HCT116 (cell line): ENCODE measurements at places on chromosomes 16 and 17.

DNA sequence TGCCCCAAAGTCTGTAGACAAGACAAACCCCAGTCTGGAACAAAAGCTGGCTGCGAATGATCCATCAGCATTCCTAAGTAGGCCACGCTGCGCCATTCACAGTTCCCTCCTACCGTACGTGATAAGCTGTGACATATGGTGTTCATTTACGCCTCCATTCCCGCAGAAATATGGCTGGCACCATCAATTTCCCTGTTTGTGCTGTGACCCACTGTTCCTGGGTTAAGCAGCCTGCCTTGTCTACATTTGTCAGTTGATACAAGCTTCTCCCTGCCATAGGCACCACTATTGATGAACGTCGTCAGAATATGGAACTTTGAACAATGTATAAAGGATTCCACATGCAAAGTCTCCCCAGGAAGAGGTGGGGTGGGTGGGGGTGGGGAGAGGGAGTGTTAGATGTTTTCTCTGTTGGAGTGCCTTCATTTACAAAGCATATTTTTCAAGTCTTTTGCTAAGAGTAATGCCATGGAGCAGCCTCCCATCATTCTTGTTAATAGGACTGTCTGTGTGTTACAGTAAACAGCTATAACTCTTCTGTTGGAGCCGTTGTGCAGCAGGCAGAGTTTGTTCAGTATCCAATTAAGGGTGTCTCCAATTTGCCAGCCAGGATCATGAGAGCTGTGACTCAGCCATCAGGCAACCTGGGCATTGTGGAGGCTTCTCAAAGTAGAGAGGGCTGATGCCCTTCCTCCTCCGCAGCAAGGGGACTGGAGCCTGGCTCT, 294.6 kb downstream of the TMEM114 start:
- no peak for DNase-seq

DNA sequence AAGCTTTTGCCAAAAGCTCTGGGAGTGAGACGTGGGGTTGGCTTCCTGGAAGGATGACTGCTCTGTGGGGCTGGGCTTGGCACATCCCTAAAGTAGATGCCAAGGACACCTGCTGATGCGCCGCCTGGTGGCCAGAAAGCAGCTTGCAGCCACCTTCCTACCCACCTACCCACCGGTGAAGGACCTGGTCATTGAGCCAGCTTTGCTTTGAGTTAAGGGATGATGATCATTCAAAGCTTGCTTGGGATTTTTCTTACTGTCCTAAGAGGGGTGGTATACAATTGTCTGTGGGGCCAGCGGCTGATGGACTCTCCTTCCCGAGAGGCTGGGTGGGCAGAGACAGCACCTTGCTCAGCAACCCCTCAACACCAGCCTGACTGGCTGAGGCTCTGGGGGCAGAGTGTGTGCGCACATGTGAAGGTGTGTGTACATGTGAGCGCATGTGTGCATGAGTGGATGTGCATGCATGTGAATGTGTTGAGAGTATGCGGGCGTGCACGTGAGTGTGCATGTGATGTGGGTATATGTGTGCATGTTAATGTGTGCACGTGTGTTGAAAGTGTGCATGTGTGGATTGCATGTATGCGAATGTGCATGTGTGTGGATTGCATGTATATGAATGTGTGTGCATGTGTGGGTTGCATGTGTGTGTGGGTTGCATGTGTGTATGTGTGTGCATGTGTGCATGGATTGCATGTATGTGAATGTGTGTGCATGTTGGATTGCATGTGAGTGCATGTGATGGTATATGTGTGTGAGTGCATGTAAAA, 18.6 kb downstream of the C1QTNF1 start:
- peak; percentile 60 for DNase-seq

DNA sequence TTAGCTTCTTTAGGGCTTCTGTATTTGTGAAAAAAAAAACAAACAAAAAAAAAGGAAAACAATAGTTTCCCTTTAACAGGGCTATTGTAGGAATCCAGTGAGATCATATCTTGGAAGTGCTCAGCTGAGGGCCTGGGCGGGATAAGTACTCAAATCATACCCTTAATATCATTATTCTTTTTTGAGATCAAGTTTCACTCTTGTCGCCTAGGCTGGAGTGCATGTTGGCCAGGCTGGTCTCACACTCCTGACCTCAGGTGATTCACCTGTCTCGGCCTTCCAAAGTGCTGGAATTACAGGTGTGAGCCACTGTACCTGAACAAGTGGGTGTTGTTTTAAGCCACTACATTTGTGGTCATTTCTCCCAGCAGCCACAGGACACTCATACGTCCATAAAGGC, 87.0 kb downstream of the CDH13 start:
- DNase-seq = no peak

GRCh38 chr17:68377771-68378267, 79.5 kb downstream of the WIPI1 start:
- no peak for DNase-seq
